Activated T-helper 17 cell treated with anti-CD3 and anti-CD28 coated beads, Interleukin-2, amount 50 U/mL, for 72 hours (primary cell): ENCODE measurements at places on chromosomes 5 and 9.
A peak's percentile ranks its signal among the peaks of the same experiment; 100 is the strongest.

- no peaks in the 10 kb centered on the region for H3K4me1 ChIP-seq
- no peak overlapping the region for H3K4me3 ChIP-seq
- no peak for ATAC-seq
- no peaks in the 10 kb centered on the region for H3K36me3 ChIP-seq
- no peak overlapping the region for H3K27ac ChIP-seq
- peaks cover 13% of the 10 kb centered on the region for H3K27me3 ChIP-seq
These were observed 50.3 kb downstream of the SNCAIP start for GRCh38 chr5:122362361-122362760.

GRCh38 chr5:73213566-73213998, 40.6 kb downstream of the TMEM174 start:
- ATAC-seq, result peak; percentile 89
- peaks cover 7% of the 10 kb centered on the region for H3K36me3 ChIP-seq
- H3K4me1 ChIP-seq, result peaks cover 6% of the 10 kb centered on the region
- peak overlapping the region; percentile 2 for H3K4me3 ChIP-seq

DNA sequence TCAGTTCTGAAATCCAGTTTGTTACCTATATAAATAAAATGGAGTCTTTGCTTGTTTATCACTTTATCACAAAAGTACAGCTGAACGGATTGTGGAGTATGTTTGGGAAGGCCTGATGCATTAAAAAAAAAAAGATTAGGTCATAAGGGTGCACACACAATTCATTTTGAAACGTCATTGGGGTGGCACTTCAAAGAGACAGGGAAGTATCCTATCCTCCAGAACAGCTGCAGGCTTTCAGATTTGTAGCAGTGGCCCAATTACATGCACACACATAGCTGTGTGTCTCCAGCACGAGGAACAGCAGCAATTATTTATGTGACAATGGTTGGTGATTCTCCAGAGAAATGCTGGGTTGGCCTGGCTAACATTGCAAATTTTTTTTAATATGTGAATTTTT, 46.8 kb upstream of the FER start:
- H3K27ac ChIP-seq, result no peak overlapping the region
- H3K27me3 ChIP-seq, result peaks cover 5% of the 10 kb centered on the region
- H3K4me1 ChIP-seq, result no peaks in the 10 kb centered on the region
- no peak for ATAC-seq
- no peak overlapping the region for H3K4me3 ChIP-seq

DNA sequence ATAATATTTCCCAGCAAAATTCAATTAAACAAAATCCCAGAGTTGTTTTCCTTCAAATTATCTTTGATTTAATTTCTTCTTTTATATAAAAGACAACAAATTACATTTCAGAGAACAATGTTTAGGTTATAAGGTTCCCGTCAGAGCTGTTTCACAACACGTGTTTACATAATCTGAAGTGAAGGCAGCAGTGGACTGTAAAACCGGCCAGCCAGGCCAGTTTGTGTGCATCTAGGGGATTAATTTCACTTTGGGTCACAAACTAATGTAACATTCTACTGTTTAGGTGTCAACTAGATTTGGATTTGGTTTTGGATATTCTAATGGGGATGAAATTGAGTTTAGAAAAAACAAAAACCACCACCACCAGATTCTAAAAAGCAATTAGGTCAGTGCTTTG, 86.5 kb upstream of the PLPP1 start:
- peaks cover 9% of the 10 kb centered on the region for H3K36me3 ChIP-seq
- H3K27me3 ChIP-seq, result no peaks in the 10 kb centered on the region
- no peaks in the 10 kb centered on the region for H3K4me1 ChIP-seq
- H3K27ac ChIP-seq, result no peak overlapping the region
- H3K4me3 ChIP-seq, result no peak overlapping the region

DNA sequence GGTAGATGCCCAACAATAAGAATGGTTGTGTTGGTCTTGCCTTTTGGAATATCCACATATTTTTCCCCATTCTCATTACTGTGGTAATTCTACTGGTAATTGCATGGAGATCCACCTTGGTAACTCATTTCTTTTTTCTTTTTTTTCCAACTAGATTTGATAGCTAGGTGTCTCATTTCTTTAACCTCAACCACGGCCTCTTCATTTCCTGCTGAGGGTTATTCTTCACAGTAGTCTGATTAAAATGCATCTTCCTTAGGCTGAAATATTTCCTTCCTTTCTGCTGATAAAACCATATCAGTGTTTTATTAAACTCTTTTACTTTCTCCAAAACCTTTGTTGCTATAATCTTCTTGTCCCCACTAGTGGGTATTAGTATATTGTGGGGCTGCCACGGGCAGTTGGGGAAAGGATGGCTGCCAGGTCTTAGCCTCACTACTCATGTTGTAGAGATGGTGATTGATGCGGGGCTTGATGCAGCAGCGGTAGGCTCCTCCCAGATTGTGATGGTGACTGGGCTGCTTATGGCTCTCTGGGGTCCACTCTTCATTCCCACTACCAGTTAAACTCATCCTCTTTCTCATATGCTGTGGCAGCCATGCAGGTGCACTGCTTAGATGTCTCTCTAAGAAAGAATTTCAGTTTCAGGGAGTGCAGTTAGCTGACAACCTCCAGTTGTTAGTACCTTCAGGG, 35.9 kb downstream of the KIF2A start:
- ATAC-seq, result peak; percentile 65
- H3K36me3 ChIP-seq, result peaks cover 75% of the 10 kb centered on the region
- H3K4me1 ChIP-seq, result peaks cover 47% of the 10 kb centered on the region

- H3K36me3 ChIP-seq, result no peaks in the 10 kb centered on the region
- H3K4me3 ChIP-seq, result no peak overlapping the region
- H3K27me3 ChIP-seq, result no peaks in the 10 kb centered on the region
- ATAC-seq, result no peak
- no peak overlapping the region for H3K27ac ChIP-seq
- H3K4me1 ChIP-seq, result peaks cover 5% of the 10 kb centered on the region
These were observed 124.3 kb downstream of the SUSD1 start for GRCh38 chr9:112050544-112051475.

DNA sequence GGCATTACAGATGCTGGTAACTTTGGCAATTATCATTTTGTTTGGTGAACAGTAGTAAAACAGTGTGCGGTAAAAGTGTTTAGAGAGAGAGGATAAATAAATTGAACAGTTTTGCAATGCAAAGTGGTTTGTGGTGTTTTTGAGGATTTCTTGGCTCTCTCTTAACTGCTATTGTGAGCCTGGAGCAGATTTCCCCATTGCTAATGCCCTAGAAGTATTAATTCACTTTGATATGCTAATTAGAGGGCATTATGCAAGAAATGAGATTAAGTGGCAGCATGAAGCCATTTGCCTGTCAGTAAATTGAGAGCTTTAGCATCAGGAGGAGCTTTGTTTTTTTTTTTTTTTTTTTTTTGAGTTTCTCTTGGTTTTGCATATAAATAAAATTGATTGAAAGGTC, 8.2 kb downstream of the PBX3 start:
- H3K36me3 ChIP-seq, result peaks cover 7% of the 10 kb centered on the region
- no peak overlapping the region for H3K4me3 ChIP-seq

DNA sequence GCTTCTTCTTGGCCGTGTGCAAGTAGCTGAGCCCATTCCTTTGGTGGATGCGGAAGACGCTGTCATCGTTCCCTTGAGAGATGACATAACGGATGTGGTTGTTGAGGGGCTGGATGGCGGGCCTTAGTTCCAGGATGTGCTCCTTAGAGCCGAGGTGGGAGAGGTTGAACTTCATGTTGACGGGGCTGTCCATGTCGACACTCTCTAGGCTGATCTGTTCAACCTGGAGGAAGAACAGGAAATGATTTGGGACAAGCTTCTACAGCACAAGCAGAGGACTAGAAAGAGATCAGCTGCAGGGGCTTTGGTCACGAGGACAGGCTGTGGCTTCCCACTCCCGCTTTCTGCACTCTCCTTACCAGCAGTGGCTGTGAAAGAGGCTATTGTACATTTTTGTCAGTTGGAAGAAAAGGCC, 176.0 kb downstream of the SLC12A2 start:
- peaks cover 12% of the 10 kb centered on the region for H3K27me3 ChIP-seq
- no peak for ATAC-seq
- no peaks in the 10 kb centered on the region for H3K36me3 ChIP-seq
- no peak overlapping the region for H3K4me3 ChIP-seq
- H3K27ac ChIP-seq, result no peak overlapping the region

GRCh38 chr9:2386566-2386965, 235.0 kb upstream of the VLDLR start:
- H3K4me1 ChIP-seq, result no peaks in the 10 kb centered on the region
- no peak for ATAC-seq
- H3K4me3 ChIP-seq, result no peak overlapping the region
- H3K27ac ChIP-seq, result no peak overlapping the region

DNA sequence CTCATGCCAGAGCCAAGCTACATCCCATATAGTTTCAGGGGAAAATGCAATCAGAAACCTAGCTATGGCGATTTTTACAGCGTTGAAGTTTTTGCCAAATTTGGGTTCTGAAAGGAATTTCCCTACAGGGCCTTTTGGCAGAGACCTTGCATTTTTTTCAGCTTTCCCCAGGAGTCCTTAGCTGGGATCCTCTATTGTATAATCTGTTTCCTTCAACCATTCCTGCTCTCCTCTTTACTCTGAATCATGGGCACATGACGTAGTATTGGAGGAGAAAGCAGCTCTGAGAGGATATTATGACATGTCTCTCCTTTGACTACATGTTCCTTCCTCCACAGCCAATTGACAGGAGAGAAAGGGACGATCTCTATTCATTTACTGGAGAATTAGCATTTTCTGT, 118.5 kb upstream of the ERCC6L2 start:
- no peak overlapping the region for H3K4me3 ChIP-seq
- ATAC-seq, result no peak
- no peaks in the 10 kb centered on the region for H3K27me3 ChIP-seq
- no peak overlapping the region for H3K27ac ChIP-seq
- no peaks in the 10 kb centered on the region for H3K36me3 ChIP-seq

- H3K27ac ChIP-seq, result no peak overlapping the region
- no peaks in the 10 kb centered on the region for H3K27me3 ChIP-seq
- H3K36me3 ChIP-seq, result no peaks in the 10 kb centered on the region
- H3K4me3 ChIP-seq, result no peak overlapping the region
- H3K4me1 ChIP-seq, result no peaks in the 10 kb centered on the region
These were observed 196.1 kb downstream of the PAPPA start for GRCh38 chr9:116349684-116350083.

DNA sequence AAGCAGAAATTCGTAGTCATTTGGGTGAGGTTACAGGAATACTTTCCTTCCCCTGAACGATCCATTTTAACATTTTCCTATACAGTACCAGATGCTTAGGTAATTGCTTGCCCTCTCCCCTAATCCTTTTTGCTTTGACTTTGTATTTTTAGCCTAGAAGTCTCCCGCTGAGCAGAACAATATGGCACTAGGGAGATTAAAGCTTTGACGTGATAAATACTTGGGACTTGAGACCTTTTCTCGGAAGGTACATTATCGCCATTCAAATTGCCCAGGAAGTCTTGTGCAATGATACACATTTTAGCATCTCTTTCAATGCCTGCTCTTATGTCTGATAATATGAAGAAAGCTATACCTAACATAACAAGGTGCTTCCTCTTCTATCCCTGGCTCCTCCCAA, 22.9 kb upstream of the SPATA31C2 start:
- no peak for ATAC-seq
- no peaks in the 10 kb centered on the region for H3K36me3 ChIP-seq
- no peak overlapping the region for H3K27ac ChIP-seq
- no peak overlapping the region for H3K4me3 ChIP-seq

DNA sequence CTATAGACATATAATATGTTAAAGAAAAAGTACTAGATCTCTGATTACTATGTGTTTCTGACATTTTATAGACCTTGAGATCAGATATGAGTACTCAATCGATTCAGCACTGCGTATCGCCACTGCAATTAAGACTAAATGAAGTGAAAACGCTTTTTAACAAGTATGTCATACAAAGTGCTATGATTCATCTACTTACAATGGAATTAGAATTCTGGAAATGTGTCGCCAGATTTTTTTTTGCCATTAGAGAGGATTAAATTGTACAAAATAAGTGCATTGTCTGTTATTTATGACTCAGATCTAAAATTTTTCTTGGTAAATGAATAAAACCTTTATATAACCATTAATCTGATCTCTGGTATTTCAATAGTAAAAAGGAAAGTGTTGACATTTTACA, 20.0 kb upstream of the AGGF1 start:
- H3K27me3 ChIP-seq, result peaks cover 17% of the 10 kb centered on the region
- no peaks in the 10 kb centered on the region for H3K36me3 ChIP-seq
- no peak overlapping the region for H3K27ac ChIP-seq
- H3K4me1 ChIP-seq, result no peaks in the 10 kb centered on the region
- no peak for ATAC-seq

DNA sequence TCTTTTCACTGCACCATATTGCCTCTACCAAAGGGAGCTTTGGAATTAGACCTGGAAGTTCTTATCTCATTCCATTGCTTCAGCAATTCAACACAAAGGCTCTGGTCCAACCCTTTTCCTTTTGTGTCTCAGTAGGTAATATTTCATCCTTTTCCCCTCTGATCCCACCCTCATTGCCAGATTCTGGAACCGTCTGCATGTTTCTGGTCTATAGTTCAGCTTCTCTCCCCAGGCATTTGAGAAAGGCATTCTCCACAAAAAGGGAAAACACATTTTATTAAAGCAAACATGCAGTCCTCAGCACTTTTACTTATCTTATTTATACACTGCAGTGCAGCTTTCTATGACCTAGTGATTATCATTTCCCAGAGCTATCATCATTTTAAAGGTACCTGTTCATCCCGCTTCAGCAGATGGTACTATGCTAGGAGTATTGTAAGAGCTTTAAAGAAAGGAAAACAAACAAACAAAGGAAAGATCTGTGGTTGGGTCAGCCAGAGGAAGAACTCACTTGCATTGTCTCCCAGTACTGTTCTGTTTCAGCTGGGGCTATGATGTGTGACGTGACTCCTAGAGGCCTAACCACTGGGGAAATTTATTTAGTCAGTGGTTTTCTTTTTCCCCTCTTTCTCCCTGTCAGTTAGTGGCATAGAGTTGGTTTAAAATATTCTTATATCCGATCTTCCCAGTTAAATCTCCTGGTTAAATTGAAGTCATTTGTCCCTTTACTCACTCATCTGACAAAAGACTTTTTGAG, 269.2 kb downstream of the TMEM38B start:
- H3K27me3 ChIP-seq, result no peaks in the 10 kb centered on the region
- no peak overlapping the region for H3K27ac ChIP-seq
- H3K4me1 ChIP-seq, result no peaks in the 10 kb centered on the region
- ATAC-seq, result no peak
- no peaks in the 10 kb centered on the region for H3K36me3 ChIP-seq
- H3K4me3 ChIP-seq, result no peak overlapping the region

DNA sequence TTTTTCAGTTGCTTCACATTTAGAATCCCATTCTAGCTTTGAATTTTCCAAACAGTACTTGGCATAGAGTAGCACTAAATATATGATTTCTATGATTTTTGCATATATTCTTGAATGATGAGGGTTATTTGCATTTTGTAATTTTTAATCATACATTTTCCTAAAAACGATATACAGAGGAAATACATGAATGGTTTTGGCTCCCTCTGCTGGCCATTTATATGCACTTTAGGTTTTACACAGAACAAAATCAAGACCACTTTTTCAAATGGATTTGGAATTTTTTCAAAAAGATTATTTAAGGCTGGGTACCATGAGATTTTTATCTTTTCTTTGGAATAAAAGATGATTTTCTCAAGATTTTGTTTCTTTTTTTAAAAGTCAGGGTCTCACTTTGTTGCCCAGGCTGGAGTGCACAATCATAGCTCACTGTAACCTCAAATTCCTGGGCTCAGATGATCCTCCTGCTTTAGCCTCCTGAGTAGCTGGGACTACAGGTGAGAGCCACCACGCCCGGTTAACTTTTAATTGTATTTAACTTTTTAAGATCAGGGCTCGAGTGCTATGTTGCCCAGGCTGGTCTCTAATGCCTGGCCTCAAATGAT, 16.7 kb upstream of the COMMD10 start:
- H3K27ac ChIP-seq, result no peak overlapping the region
- no peaks in the 10 kb centered on the region for H3K36me3 ChIP-seq
- no peaks in the 10 kb centered on the region for H3K4me1 ChIP-seq
- ATAC-seq, result peak; percentile 29
- peaks cover 33% of the 10 kb centered on the region for H3K27me3 ChIP-seq
